ENCODE measurements at places on chromosomes 11 and 22. TPM values are rescaled to one million over a fixed set of nuclear protein-coding genes. Genes with fewer than 3 reads are reported as not detected.

- no peak for DNase-seq
These were observed 6.6 kb downstream of the ZBTB16 start for GRCh38 chr11:114066046-114066648.

DNA sequence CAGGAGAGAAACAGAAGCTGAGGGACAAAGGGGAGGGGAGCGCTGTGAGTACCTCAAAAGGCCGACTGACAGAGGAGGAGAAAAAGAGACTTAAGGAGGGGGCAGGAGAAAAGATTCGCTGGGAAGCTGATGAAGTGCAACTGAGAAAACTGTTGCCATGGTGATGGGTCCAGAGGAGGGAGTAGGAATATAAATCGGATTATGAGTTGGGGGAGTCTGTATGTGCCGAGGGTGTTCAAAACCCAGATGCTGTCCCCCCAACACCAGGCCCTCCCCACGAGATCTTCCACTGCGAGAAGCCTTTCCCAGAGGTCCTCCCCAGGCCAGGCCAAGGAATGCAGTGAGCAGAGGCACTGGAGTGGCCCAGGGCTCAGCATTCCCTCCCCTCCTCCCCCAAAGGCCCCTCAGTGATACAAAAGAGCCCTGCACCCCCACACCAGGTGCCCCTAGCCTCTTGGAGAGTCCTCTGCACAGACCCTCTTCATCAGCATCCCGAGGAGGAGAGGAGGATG is 13.7 kb upstream of the BCL9L start:
- no peak for DNase-seq

- no peak for DNase-seq
These were observed 2.9 kb upstream of the CTSC start for GRCh38 chr11:88340366-88340935.

The PEX16 gene
- total RNA-seq: 22.4 TPM

- DNase-seq: no peak
These were observed 40.2 kb downstream of the RRP8 start for GRCh38 chr11:6563121-6563619.

GRCh38 chr11:118560806-118561205 is 4.9 kb downstream of the IFT46 start:
- no peak for DNase-seq

DNA sequence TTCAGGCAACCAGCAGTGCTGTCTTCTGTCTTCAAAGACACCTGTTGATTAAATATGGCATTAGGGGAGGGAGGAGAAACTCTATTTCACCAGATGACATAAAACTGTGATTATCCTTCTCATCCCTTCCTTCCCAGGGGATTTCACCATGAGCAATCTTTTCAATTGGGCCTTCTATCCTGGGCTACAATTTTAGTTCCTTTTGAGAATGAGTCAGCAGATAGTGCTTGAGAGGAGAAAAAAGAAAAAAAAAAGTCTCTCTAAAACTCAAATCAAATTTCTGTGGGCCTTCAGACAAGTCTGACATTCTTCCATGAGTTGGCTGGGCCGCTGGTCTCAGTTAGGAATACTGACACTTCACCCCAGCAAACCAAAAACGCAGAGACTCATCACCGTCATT is 7.2 kb downstream of the FLI1 start:
- DNase-seq: no peak

- no peak for DNase-seq
These were observed 4.2 kb downstream of the MB start for GRCh38 chr22:35612903-35613302.

DNA sequence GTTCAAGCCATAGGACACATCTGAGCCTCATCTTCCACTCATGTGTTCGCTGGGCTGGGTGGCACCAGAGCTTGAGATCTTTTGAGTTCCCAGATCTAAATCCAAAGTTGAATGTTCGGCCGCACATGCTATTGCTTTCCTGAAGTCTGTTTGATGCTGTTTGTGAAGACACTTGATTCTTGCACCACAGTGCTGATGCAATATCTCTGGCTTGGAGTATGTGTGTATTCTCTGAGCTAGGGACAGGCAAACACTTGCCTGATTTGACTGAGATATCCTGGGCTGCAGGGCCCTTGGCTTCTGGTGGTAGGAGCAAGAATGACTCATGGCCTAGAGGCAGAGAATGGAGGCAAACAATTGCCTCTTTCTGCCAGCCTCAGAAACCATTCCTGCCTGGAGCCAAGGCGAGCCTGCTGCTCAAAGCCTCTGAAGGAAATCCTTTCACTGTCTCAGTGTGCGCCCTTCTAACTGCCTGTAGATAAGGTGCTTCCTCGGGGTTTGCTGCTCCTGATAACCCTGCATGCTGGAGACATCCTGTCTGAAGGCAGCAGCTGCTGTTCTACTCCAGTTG is 73.0 kb downstream of the CYB5R2 start:
- no peak for DNase-seq

The TEX54 gene
- total RNA-seq: not detected

DNA sequence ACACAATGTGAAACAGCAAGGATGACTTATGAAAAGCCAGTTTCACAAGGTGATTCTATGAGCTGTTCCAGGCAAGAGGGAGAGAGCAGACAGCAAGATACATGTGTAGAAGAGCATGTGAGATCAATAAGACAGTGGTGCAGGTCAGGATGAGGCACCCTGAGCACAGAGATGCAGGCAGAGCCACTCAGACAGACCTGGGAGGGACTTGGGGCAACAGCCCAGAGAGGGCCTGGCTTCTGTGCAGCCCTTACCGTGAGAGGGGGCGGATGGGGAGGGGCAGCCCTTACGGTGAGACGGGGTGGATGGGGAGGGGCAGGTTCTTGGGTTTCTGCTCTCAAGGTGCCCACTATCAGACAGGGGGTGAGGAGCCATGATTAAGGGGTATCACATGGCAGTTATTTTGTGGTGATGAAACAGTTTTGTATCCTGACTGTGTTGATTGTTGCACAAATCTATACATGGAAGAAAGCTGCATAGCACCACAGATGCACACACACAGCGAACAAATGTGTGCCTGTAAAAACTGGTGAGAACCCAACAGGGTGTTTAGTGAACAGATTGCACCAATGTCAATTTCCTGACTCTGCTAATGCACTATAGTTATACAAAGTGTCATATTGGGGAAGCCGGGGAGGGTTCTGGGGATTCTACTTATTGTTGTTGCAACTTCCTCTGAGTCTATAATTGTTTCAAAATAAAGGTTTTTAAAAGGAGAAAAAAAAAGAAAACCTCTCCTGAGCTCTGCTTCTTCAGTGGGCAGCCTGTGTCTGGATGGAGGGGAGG is 5.2 kb upstream of the C22orf42 start:
- peak; percentile 7 for DNase-seq

GRCh38 chr11:88494848-88495247 is 157.3 kb upstream of the CTSC start:
- peak; percentile 29 for DNase-seq

- no peak for DNase-seq
These were observed 47.7 kb downstream of the LRFN4 start for GRCh38 chr11:66904561-66904960.

The SH3BP1 gene
- total RNA-seq: 46.7 TPM

DNA sequence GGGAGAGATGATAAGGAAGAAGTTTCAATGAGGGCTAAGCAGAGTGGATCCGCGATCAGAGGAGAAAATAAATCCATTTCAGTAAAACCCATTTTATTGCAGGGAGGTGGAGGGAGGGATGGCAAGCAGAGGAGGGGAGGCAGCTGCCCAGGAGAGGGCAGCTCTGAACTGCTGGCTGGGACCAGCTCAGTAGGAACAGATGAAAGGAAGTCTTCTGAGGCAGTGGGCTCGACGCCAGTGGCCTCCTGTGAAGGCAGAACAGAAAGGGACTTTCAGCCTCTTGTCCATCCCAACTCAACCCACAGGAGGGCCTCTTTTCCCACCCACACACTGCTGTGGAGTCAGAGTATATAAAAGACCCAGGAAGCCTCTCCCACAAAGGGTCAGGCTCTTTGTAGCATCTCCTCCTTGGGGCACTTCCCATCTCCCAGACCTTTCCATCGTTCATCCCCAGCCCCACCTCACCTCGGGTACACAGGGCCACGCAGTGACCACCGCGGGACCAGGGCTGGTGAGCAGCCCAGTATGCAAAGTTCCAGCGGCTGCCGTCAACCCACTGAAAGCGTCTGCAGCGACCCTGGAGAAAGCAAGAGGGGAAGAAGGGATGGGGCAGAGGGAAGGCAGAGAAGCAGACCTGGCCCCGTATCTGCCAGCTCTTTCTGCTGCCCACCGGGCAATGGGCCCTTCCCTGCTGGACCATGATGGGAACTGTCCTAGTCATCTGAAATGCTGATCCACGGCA is 3.0 kb downstream of the PRG2 start:
- no peak for DNase-seq

- no peak for DNase-seq
These were observed 301.1 kb downstream of the BLID start for GRCh38 chr11:121814962-121815361.

DNA sequence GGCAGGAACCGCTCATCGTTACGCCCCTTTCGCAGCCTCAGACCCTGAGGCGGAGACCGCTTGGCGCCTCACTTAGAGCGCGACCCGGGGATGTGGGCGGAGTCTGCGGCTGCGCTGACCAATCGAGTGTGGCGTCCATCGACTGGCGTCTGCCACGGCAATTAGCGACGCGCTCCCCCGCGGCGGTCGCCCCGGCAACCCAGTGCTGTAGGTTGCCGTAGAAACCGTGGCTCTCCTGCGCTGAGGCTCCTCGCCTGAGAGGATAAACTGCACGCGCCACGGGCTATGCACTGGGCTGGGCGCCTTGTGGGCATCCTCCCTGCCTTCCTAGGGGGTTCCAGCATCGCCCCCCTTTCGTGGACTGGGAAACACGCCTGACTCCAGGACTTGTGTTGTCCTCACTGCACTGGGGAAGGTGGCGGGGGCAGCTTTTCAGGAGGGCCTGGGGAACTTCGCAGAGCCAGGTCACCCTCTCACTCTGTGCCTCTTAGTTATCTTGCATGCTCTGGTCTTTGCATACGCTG is 701 bp upstream of the P2RX6 start:
- DNase-seq: peak; percentile 97
